Tibial nerve (tissue), 4 donors: ENCODE measurements at places on chromosomes 16 and 17. TPM values are rescaled to one million over a fixed set of nuclear protein-coding genes. Genes with fewer than 3 reads are reported as not detected.

The TNFSF13 gene
- total RNA-seq: 44.7 TPM

The CAPNS2 gene
- total RNA-seq: 4.8 TPM

The ACE gene
- total RNA-seq: 35.3 TPM

The ENKD1 gene
- 42.6 TPM for total RNA-seq

GRCh38 chr17:27502526-27503324 is 46.5 kb downstream of the KSR1 start:
- no peak for DNase-seq

GRCh38 chr17:4648741-4649140 is 7.3 kb upstream of the ALOX15 start:
- DNase-seq: no peak

GRCh38 chr17:70110443-70110880 is 35.4 kb downstream of the KCNJ16 start:
- no peak for DNase-seq

DNA sequence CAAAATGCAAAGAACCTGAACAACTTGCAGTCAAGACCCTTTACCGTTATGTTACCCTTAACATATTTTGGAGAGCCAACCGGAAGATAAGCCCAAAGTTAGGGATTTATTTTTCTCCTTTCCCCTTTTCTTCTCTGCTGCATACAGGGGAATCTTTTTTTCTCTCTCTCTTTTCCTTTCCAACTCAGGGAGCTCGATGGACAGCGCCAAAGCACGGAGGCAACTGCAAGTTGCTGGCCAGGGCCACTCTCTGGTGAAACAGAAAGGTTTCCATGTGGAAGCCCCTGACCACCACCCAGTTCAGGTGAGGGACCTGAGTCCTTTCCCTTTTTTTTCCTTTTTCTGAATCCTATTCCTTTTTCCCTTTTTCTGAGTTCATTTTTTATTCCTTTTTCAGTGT is 98.8 kb upstream of the COX10 start:
- no peak for DNase-seq

DNA sequence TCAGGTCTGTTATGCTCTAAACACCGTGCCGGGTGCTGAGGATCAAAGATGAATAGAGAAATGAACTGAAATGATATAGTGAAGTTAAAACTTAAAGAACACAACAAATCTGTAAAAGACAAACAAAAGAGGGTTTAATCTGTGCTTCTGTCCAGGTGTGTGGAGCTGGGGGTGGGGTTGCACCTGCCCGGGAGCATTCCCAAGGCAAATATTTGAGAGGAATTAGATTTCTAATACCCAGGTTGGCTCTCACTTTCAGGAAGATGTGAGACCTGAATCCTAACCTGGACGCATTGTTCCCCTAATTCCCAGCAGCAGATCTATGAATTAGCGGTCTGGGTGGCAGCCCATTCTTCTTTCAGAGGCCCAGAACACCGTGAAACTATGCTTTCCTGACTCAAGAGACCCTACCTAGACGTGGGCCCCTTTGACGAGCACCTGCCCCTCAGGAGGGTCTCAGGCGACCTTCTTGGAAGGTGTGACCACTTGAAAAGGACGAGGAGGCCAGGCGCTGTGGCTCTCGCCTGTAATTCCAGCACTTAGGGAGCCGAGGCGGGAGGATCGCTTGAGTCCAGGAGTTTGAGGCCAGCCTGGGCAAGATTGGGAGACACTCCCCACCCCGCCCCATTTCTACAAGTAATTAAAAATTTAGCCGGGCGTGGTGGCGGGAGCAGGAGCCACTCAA is 677 bp upstream of the RANGRF start:
- DNase-seq: peak; percentile 15

GRCh38 chr16:23952128-23952970 is 116.6 kb downstream of the PRKCB start:
- DNase-seq: no peak

The TMEM238L gene
- not detected for total RNA-seq

The TBC1D3H gene
- total RNA-seq: 5.9 TPM
